Peyer's patch (tissue), 4 donors: ENCODE measurements at places on chromosomes 12 and 14. TPM values are rescaled to one million over a fixed set of nuclear protein-coding genes. Genes with fewer than 3 reads are reported as not detected.

- DNase-seq = no peak
Measured at GRCh38 chr12:114672817-114673168, 11.2 kb downstream of the TBX3 start.

DNA sequence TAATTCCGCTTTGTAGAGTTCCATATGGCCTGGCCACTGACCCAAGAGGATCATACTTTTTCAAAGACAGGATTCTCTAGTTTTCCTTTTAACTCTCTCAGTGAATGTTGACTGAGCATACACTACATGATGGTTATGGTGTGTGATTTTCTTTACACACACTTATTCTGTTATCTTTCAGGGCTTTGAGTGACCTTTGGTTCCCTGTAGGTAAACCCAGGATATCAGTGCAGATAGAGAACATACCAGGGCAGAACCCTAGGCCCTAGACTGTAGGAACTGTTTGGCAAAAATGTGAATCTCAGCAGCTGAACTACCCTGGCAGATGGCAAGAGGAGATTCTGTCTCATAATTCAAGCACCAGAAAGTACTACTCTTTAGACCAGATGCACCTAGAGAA lies 159.6 kb downstream of the KCNA5 start:
- no peak for DNase-seq

DNA sequence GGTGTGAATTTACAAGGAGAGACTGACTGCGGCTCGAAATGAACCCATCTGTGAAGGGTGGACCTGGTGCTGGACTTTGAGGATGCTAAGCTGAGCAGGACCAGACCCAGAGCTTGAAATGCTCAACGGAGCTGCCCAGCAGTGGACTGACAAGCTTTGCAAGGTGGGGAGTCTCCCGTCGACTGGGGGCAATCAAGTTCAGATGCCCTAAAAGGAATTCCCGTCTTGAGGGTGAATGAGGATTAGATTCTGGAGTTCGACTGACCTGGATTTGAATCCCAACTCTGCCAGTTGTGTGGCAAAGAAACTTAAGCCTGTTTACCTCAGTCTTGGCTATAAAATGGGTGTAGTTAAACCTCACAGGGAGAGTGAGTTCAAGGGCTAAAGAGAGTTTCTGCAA lies 204.4 kb upstream of the LHX5 start:
- DNase-seq = no peak

The TAS2R43 gene
- total RNA-seq = 7.4 TPM

The SLC6A13 gene
- total RNA-seq = not detected

The A2ML1 gene
- total RNA-seq = not detected

The SELPLG gene
- total RNA-seq = 2.4 TPM

DNA sequence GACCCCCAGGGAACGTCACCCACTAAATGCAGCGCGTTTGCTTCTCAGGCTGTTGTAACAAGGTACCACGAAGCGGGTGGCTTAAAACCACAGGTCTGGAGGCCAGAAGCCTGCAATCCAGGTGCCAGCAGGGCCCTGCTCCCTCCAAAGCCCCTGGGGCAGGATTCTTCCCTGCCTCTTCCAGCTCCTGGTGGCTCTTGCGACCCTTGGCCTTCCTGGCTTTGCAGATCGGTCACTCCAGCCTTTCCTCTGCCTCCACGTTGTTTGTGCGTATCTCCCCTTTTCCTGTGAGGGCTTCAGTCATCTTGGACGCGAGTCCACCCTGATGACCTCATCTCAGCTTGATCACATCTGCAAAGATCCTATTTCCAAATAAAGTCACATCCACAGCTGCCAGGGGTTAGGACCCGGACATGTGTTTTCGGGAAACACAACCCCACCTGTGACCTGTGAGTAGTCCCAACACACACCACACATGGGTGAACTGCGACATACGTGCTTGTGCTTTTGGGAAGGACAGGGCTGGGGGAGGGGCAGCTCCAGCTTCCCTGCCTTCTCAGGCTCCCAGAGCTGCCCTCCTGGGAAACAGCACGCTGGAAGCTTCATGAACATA lies 114.5 kb upstream of the NCOR2 start:
- no peak for DNase-seq

GRCh38 chr14:102496958-102497744 lies 12.4 kb downstream of the ANKRD9 start:
- DNase-seq = no peak

DNA sequence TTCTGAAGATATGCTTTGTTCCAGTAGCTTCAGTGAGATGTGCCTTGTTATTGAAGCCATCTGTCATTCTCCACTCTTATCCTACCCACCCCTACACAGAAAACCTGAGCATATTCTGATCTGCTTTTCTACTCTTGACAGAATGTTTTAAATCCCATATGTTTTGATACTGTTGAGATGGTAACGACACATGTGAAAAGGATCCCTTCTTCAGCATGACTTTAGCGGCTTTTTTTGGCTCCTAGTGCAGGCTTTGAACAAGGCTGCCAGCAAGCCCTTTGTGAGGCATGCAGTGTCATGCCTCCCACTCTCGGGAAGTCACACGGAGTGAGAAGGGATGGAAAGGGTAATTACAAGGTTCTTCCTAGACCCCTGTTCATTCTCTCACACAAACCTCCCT lies 228.8 kb upstream of the RGS6 start:
- no peak for DNase-seq

- DNase-seq = peak; percentile 14
Measured at GRCh38 chr14:68690089-68690958, 102.5 kb downstream of the ZFP36L1 start.

- DNase-seq = no peak
Measured at GRCh38 chr12:52942066-52942900, 6.6 kb upstream of the KRT18 start.

The DNAL1 gene
- 4.2 TPM for total RNA-seq

The DENND5B gene
- total RNA-seq = 56.9 TPM

DNA sequence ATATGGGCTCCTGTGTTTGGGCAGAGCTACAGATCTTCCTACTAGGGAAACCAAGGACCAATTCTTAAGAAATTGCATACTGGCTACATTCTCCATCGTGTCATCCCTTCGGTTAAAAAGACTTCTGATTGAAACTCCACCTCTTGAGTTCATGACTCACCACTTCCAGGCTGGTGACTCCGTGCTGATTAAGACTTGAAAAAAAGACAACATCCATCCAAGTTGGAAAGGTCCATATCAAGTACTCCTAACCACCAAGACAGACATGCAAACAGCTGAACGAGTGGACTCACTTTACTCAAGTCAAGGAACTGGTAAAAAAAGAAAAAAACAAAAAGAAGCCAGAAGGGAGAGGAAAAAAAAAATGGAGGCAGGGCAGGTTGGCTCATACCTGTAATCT lies 63.4 kb downstream of the APOBEC1 start:
- no peak for DNase-seq

DNA sequence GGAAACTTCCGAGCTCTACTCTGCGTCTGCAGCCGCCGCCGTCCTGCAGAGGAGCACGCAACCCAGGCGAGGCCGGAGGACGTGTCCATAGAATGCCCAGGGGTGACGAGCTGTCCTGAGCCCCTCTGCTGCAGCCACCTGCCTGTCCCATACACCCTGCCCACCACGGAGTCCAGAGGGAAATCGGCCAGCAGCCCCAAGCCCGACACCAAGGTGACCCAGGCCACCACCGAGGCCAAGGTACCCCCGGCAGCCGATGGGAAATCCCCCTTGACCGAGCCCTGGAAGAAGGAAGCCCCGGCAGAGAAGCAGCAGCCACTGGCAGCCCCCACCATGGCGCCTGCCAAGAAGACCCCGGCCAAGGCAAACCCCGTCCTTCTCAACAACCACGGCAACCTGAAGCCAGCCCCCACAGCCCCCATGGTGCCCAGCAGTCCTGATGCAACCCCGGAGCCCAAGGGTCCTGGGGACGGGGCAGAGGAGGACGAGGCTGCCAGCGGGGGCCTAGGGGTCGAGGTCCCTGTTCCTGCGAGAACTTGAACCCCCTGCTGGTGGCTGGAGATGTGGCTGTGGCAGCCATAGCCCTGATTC lies 128.7 kb upstream of the C14orf180 start:
- DNase-seq = no peak

DNA sequence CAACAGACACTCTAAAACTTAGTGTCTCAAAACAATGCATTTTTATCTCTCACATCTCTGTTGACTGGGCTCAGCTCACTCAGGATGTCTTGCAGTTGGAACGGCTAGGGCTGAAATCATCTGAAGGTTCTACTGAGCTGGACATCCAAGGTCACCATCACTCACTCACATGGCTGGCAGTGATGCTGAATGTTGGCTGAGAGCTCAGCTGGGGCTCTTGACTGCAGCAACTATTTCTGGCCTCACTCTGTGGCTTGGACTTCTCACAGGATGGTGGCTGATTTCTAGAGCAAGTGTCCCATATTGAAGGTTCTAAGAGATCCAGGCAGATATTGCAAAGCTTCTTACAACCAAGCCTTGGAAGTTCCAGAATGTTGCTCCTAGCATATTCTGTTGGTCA lies 166.5 kb downstream of the ZFP36L1 start:
- DNase-seq = no peak

DNA sequence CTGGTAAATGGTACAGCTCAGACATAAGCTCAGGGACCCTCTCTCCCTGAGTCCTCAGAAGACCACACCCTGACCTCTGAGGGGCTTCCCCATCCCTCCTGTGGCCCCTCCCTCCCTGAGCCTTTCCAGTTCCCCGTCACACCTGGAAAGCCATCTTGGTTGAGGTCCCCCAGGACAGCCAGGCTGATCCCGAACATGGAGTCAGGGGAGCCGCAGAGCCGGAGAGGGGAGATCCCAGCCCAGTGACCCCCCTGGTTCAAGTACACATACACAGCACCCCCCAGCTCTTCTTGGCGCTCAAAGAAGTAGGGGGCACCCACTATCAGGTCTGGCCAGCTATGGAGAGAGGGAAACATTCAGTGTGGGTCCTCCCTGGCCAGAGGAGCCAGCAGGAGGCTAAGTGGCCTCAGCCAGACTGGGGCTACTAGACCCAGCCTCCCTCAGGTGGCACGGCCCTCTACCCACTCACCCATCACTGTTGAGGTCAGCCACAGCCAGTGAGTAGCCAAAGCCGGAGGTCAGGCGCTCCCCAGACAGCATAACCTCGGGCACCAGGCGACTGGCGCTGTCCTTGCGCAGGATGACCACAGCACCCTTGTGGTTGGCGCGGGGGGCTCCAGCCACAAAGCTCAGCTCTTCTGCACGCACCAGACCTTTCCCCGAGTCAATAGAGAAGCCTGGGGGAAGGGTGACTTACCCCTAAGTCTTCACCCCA lies 9.3 kb downstream of the ITGA7 start:
- no peak for DNase-seq
